CD4-positive, alpha-beta T cell treated with Interleukin-1 beta for 1 hour (primary cell): ENCODE measurements at places on chromosomes 4 and X.
A peak's percentile ranks its signal among the peaks of the same experiment; 100 is the strongest.

DNA sequence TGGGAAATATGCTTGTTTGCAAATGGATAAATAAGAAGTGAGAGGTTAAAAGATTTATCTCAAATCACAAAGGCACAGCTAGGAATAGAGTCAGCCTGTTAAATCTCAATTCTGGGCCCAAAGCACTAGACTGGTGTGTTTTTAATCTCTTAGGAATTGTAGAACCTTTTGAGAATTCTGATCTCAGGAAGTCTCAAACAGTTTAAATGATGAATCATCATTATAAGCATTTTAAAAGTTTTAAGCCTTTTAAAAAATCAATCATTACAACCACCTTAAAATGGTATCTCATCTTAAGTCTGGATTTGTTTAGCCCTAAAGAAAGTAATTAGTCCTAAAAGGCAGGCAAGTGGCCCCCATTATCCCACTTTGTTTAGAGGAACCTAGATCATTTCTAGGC, 17.8 kb downstream of the DGKK start:
- no peak for DNase-seq

GRCh38 chr4:8373270-8373972, 67.1 kb downstream of the ACOX3 start:
- no peak for DNase-seq

DNA sequence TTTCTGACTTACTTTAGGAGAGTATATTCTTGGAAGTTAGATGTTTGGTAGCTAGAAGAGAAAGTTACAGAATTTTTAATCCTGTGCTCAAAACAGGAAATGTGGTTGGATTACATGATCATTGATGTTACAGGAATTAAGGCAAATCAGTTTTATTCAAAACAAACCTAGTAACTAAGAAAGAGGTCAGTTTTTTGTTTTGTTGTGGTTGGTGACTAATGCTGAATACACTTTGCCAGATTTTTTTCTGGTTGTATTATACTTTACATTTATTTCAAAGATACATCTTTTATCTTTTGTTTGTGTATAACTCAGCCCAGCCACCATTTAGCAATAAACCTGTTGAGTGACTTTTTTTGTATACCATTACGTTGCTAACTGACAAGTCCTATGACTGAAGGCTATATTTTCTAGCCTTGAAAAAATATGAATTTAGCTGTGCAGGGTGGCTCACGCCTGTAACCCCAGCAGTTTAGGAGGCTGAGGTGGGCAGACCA, 116.7 kb downstream of the KLHL8 start:
- DNase-seq: peak; percentile 54

DNA sequence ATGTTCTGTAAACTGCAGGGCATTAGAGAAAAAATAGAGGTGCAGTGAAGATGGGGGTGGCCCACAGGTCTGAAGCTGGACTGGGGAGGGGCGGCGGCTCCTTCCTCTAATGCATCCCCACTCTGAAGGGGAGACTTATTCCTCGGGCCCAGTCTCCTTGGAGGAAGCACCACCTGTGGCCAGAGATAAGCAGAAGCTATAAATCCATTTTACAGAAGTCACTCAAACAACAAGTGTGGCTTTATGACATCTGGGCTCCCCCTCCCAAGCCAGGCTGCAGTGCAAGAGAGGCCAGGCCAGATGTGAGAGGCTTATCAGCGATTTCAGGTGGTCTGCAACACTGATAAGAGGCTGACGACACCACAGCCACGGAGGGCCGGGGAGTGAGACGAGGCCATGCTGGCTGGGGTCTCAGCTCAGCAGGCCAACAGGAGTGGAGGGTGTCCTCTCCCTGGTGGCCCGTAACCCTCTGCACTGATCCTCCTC, 15.8 kb downstream of the CYTL1 start:
- no peak for DNase-seq

- no peak for DNase-seq
These were observed 415 bp upstream of the TENM3 start for GRCh38 chr4:182242787-182243186.
